Thoracic aorta (tissue), 2 donors: ENCODE measurements at places on chromosomes 13 and 19. TPM values are rescaled to one million over a fixed set of nuclear protein-coding genes. Genes with fewer than 3 reads are reported as not detected.
A peak's percentile ranks its signal among the peaks of the same experiment; 100 is the strongest.

FAM216B gene
- not detected for total RNA-seq

SIGLEC12 gene
- 2.2 TPM for total RNA-seq

DNA sequence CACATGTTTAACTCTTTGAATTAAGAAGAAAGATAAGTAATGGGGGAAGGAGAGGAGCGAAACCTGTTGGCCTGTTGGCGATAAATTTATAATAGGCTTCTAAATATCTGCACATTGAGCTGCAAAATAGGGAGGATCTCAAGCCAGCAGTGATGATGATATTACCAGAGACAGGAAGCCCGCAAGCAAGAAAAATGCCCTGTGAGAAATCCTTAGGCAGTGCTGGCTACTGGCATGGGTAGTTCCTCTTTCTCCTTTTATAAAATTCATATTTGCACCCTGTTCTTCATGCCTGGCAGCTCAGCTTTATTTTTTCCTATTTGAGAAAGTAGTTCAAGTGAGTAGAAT, 858 bp upstream of the USP12 start:
- DNase-seq, result no peak

DNA sequence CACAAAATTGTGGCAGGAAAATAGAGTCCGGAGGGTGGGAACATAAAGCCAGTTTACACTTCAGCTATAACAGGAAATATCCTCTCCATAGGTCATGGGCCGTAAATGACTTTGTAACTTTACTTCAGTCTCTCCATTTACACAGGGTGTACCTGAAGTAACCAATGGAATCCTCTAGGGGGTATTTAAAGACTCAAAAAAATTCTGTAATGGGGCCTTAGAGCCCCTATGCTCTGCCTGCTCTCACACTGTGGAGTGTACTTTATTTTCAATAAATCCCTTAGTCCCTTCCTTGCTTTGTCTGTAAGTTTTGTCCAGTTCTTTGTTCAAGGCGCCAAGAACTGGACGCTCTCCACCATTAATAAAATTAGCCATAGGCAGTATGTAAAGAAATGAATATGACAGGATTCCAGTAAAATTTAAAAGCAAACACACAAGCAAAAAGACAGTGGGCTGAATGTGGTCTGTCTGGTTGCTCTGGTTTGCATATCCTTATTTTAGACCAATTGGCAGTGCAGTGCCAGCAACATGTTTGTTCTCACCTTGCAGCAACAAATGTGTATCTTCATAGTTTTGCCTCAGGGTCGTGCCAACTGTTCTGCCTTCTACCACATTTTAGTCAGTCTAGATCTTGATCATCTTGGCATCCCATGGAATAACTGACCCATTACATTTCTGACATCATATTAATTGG, 801.5 kb upstream of the SPRY2 start:
- no peak for DNase-seq

DNA sequence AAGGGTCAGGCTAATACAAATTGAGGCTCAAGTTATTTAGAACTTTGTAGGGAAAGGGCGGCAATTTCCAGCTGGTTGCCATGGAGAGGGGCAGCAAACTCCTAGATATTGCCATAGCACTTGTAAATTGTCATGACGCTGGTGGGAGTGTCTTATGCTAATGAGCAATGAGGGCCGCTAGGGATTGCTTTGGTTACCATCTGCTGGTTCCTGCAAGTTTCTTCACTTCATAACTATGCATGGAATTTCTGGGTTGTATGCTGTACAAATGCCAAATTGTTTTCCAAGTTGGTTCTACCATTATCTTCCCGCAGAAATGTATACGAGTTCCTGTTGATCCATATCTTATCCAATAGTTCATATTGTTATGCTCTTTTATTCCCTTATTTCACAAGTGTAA, 1339.4 kb downstream of the EFNB2 start:
- no peak for DNase-seq

DNA sequence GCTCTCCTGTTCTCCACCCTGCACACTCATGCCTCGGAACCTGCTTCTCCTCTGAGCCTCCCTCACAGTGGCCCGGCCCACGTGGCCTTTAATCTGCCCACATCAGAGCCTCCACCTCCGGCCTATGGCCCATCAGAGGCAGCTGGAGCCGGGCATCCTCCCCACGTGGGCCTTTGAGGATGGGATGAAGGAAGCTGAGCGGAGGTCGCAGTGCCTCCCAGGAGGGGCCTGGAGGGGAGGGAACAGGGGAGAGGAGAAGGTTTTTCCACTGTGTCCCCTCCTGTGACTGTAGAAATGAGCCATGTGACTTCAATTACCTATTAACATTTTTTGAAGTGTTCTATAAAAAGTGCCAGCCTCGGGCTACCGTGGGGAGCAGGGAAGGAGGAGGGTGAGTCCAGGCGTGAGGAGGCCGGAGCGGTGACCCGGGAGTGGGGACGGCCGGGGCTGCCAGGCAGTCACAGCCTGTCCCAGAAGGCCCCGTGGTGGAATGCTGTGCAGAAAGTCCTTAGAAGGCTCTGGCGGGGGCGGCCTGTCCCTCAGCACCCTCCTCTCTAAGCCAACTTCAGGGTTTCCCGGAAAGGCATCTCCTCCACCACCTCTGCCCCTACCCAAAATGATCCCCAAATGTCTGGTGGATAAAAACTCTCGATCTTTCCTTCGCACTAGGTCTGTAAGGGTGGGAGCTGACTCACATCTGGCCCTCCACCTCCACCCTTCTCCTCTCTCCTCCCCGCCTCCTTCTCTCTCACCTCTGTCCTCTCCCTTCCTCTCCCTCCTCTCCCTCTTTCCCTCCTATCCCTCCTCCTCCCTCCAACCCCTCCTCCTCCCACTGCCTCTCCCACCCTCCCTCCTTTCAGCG, 24.8 kb upstream of the SLC1A5 start:
- no peak for DNase-seq

DNA sequence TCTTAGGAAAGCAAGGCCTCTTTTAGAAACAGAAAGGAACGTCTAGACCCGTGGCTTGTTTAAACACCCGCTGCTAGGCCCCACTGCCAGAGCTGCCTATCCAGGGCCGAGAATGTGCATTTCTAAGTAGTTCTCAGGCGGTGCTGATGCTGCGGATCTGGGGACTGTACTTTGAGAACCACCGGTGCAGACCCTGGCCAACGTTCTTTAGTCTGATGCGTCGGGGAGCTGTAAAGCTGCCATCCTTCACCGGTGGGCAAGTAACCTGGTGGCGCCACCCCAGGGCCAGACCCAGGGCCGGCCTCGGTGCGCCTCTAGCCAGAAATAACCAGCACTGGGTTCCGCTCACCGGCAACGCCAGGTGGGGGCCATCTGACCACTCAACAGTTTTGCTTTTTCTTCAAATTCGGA, 47.1 kb downstream of the TGDS start:
- DNase-seq, result peak; percentile 5

DNA sequence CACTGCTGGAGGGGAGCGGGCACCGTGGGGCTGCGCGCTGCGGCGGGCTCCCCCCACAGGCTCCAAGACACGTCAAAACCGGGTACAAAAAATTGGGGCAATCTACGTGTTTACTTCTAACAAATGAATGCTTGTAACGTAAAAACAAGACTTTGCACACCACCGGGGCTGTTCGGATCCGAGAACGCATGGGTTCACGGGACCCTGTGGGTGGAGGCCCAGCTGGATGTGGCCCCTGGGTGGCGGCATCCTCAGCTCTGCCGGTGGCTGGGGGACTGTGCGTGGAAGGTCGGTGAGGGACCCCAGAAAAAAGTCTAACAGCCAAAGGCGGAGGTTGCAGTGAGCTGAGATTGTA, 10.3 kb upstream of the SLC7A10 start:
- DNase-seq, result no peak

GRCh38 chr13:109163037-109163379, 533.6 kb downstream of the MYO16 start:
- no peak for DNase-seq

- DNase-seq, result no peak
Observed at GRCh38 chr19:52170863-52171320, 529 bp downstream of the ZNF836 start.

DNA sequence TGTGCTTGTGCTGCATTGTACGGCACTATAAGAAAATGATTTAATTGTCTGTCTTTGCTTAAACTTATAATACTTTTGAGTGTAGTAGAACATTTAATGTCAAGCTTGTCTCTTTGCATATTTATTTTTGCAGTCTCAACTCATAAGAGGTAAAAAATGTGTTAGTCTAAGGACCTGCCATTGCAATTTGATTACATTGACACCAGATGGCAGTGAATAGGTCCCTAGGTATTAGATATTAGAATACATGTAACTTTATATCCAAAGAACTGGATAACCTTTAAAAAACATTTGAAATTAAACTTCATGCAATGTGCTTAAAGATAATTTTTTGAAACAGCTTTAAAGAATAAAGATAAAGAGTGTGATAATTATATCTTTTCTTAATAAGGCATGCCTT, 1421.3 kb downstream of the OLFM4 start:
- no peak for DNase-seq

DNA sequence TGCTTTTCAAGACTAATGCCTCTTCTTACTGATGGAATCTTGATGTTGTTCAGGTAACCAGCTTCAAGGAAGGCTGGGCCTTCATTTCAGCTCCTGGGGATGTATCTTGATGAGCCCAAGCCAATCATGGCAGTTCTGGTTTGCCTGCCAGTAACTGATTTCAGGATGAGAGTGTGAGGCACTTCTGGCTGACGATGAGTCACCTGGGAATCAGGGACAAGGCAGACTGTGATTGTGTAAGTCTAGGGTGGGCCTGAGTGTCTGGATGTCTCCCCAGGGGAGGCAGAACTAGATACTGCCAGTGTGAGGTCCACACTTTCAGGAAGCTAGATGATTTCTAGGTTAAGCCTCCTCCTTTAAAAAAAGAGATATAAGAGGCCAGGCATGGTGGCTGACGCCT, 77.3 kb upstream of the KL start:
- DNase-seq, result no peak

- no peak for DNase-seq
Observed at GRCh38 chr19:6651965-6652804, 17.8 kb downstream of the TNFSF14 start.

GRCh38 chr13:102642029-102642428, 45.2 kb downstream of the TPP2 start:
- DNase-seq, result no peak

GRCh38 chr13:86087244-86087643, 288.0 kb upstream of the SLITRK6 start:
- DNase-seq, result no peak
